ENCODE measurements at places on chromosomes 1 and 21.

- DNase-seq = no peak
These were observed 16.9 kb downstream of the MORN1 start for GRCh38 chr1:2374252-2375155.

- no peak for DNase-seq
These were observed 98.1 kb downstream of the TNNI3K start for GRCh38 chr1:74333244-74333643.

GRCh38 chr1:3004285-3005205, 16.7 kb upstream of the ACTRT2 start:
- no peak for DNase-seq

DNA sequence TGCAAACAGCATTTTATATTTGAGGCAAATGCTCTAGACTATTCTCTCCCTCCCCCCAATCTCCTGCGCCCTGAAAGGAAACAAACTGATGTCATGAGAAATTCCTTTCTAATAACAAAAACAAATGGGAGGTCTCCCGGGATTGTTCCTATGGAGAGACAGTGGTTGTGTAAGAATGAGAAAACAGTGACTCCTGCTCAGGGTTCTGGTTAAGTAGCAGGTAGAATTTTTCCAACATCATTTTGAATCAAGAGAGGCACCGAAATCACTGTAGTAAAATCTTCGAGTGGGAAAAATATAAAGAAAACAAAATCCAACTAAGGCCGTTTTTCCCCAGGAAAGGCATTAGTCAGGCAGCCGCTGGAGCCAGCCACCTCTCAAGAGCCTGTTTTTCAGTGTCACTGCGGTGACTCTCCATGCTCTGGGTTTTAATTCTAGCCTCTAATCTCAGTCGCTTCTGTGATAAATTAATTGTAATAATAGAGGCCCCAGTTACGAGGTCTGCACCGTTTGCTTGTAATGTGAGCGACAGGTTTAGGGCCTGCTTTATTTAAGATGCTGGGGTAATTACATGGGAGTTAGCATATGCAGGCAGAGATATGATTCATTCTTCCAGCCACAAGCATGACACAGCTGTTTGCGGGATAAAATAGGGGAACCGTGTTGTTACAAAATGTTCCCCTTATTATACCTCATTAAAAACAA, 80.3 kb downstream of the RNF220 start:
- no peak for DNase-seq

GRCh38 chr1:155184835-155185782, 11.5 kb downstream of the TRIM46 start:
- DNase-seq = no peak
